HepG2 (cell line): ENCODE measurements at places on chromosomes 4 and X. TPM values are rescaled to one million over a fixed set of nuclear protein-coding genes. Genes with fewer than 3 reads are reported as not detected.

GRCh38 chr4:80229590-80229989 is 32.3 kb downstream of the PRDM8 start:
- H3K4me3 ChIP-seq = no peak overlapping the region
- no peaks in the 10 kb centered on the region for H3K27me3 ChIP-seq
- H3K4me1 ChIP-seq = no peaks in the 10 kb centered on the region
- H3K36me3 ChIP-seq = no peaks in the 10 kb centered on the region

GRCh38 chr4:156247470-156247869 is 293.8 kb upstream of the CTSO start:
- no peak overlapping the region for H3K27ac ChIP-seq
- no peak for DNase-seq
- H3K4me3 ChIP-seq = no peak overlapping the region
- H3K36me3 ChIP-seq = no peaks in the 10 kb centered on the region
- H3K4me1 ChIP-seq = no peaks in the 10 kb centered on the region

GRCh38 chrX:149497626-149498025 is 7.5 kb downstream of the IDS start:
- no peaks in the 10 kb centered on the region for H3K27me3 ChIP-seq
- peaks cover 33% of the 10 kb centered on the region for H3K4me1 ChIP-seq
- no peak for DNase-seq
- no peak overlapping the region for H3K4me3 ChIP-seq
- H3K27ac ChIP-seq = no peak overlapping the region

DNA sequence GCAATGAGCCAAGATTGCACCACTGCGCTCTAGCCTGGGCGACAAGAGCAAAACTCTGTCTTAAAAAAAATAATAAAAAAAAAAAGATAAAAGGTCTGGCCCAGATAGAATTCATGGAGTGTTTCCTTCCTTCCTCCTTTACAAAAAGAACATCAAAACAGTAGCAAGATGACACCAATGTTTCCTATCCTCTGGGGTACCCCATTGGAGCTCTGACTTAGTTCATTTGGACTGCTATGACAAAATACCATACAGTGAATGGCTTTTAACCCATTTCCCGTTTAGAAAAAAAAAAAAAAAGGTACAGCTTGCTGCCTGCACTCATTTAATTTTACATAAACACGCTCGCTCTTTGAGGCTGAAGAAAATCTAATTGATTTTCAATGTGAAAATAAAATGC is 89.9 kb upstream of the PRKX start:
- H3K27me3 ChIP-seq = 0 out of 3 replicates have a peak, but pooled peaks cover 3% of the 10 kb centered on the region
- no peaks in the 10 kb centered on the region for H3K4me1 ChIP-seq
- no peak for DNase-seq
- no peak overlapping the region for H3K27ac ChIP-seq

GRCh38 chr4:3832536-3833220 is 66.5 kb downstream of the ADRA2C start:
- peaks cover 99% of the 10 kb centered on the region for H3K4me1 ChIP-seq
- peak overlapping the region; percentile 16 for H3K27ac ChIP-seq
- no peak overlapping the region for H3K4me3 ChIP-seq
- no peaks in the 10 kb centered on the region for H3K36me3 ChIP-seq
- H3K27me3 ChIP-seq = no peaks in the 10 kb centered on the region

The TBC1D8B gene
- total RNA-seq = 7.2 and 11.6 TPM in 2 replicates
